NCI-H526 (cell line): ENCODE measurements at places on chromosomes 2 and 18.
A peak's percentile ranks its signal among the peaks of the same experiment; 100 is the strongest.

GRCh38 chr2:174780856-174781255, 16.6 kb upstream of the CHRNA1 start:
- DNase-seq: no peak

GRCh38 chr18:59140302-59140885, 710 bp downstream of the SEC11C start:
- no peak for DNase-seq

GRCh38 chr2:15142069-15142689, 419.0 kb downstream of the NBAS start:
- DNase-seq: peak; percentile 95

DNA sequence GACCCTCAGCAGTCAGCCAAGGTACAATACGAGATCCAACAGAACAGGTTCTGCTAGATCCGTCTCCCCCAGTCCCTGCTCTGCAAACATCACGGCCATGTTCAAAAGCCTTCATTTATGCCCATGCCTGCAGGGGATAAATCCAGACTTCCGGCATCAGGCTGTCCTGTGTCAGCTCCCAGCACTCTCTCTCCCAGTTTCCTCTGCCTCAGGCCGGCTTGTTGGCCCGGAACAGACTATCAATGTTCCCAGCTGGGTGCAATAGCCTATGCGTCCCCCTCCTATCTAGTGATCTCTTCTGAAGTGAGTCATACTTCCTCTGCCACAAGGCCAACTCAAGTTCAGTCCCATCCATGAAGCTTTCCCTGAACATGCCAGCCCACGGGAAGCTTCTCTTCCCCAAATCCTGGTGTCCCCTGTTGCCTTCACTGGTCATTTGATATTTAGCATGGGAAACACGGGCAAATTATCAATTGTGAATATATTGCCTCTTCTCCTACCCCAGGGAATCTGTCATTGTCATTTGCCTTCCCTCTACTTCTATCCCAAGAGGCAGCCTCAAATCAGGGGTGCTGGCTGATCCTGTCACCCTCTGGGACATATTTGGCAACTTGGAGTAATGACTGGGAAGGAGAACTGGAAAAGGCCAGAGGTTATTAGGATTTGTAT, 51.1 kb downstream of the CAPN13 start:
- peak; percentile 8 for DNase-seq

DNA sequence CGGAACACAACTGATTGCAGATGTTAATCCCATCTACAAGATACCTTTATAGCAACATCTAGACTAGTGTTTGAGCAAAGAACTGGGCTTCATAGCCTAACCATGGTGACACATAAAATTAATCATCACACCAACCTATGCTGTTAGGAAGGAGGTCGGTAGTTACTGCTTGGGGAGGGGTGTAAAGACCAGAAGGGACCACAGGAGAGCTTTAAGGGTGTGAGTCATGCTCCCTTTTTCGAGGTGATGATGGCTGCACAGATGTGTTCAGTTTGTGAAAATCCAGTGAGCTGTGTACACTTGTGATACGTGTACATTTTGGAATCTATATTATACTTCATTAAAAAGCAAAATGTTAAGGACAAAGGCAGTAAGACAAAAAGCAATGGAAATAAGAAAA, 4.6 kb upstream of the SEH1L start:
- no peak for DNase-seq

GRCh38 chr2:239193401-239193811, 207.4 kb downstream of the HDAC4 start:
- no peak for DNase-seq

DNA sequence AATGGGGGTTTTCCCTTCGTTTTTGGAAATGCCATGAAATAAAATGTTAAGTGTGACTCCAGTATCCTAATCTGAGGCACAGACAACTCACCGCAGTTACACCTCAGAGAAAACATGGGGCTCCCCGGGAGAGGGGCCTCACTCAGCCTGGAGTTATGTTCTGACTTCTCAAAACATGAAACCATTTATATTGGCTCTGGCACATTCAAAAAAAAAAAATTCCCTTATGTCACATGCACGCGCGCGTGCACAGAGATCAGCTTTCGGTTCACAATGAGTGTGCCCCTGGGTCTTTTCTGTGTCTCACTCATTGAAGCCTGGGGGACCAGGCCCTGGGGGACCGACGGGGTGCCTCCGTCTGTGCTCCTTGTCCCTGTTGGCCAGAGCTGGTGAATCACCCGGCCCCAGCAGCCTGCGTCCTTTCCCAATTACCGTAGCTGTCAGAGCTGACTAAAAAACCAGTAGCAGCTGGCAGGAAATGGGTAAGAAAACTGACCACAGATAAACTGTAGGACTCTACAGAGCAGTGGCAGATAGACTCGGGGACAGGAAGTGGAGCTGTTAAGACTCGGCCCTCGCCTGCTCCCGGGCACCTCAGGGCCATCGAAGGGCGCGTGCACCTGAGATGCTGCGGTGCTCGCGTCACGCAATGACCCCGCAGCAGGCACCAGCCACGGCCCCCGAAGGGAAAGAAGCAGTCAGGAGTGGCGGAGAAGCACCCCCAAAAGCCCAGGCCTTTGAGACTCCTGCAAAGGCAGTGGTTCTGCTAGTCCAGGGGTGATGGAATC, 138.3 kb upstream of the ID2 start:
- DNase-seq: no peak

GRCh38 chr2:226981791-226982326, 146.0 kb downstream of the RHBDD1 start:
- no peak for DNase-seq

DNA sequence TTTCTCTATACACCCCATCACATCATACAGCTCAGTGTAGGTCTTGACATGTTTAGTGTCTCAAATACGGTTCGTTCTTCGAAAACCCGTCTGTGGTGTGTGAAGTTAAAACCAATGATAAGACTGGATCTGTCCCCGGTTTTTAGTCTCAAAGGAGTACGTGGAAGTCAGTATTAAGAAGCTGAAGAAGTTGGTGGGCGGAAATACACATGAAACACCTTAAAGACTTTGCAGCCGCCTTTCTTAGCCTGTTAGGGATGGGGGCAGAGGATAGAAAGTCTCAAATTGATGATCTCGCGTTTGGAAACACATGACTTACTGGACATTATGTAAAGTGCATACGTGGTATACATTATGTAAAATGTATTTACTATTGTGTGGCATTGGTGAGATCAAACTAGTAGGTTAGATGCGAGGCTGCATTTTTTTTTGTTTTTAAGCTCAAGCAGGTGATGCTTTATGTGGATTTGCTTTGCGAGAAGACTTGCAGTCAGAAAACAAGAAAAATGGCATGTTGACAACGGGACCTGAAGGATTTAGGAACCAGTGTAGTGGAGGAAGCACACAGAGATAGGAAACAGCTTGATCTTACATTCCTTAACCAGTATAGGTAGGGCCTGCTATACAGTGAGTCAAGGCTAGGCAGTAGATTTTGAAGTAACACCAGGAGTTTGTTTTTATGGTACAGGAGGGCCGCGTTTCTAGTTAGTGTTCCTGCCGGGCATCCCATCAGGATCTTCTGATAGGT, 1.2 kb downstream of the CNOT11 start:
- DNase-seq: no peak

GRCh38 chr2:63435070-63435469, 153.2 kb downstream of the WDPCP start:
- DNase-seq: no peak

DNA sequence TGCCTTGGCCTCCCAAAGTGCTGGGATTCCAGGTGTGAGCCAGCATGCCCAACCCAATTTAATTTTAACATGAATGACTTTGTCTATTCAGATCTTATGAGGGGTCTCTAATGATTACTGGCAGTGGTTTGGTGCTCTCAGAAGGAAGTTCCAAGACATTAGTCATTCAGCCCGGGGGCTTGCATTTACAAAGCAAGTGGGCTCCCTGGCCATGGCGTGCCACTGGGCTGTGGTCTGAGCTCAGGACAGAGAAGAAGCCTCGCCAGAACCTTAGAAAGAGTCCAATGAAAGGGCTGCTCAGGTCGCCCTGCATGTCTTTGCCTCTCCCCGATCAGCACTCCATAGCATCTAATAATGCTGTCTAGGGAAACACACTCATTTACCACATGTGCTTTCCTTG, 182.6 kb upstream of the CHAC2 start:
- no peak for DNase-seq

- DNase-seq: no peak
These were observed 234.1 kb upstream of the ID2 start for GRCh38 chr2:8447610-8448221.

DNA sequence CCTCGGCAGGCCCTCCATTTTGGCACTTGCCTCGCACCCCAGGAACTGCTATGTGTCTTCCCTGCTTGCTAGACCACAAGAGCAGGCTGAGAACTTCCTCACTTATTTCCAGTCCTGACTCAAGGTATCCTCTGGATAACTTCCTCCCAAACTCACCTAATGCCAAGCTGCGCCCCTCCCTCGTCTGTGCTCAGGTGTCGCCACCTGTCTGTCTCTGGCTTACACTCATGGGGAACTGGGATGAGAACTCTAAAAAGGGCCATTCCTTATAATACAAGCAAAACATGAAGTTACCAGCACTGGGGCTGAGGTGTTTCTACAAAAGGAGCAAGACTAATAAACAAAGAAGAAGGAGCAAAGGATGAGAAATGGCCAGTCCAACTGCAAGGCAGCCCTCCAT, 191.5 kb upstream of the RMP24 start:
- DNase-seq: no peak

GRCh38 chr2:12416600-12416999, 300.1 kb upstream of the TRIB2 start:
- no peak for DNase-seq

DNA sequence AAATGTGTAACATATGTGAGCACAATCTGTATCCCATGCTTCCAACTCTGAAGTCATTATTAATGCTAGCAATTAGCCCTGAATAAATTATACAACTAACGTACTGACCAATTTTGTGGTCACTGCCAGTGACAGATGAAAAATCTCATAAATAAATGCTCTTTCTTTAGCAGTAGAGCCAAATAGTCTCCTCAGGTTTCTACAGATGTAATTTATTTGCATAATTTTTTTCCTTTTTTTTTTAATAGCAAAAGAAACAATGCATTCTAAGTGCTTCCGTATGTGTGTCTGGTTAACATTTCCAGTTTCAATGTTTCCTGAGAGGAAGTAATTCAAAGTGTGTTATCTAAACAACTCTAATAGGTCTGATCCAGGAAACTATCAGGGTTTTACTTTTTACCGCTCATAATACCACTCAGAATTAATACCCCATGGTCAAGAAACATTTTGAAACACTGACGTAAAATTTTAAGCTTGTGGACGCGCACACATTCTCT, 108.4 kb downstream of the MEP1B start:
- peak; percentile 28 for DNase-seq

DNA sequence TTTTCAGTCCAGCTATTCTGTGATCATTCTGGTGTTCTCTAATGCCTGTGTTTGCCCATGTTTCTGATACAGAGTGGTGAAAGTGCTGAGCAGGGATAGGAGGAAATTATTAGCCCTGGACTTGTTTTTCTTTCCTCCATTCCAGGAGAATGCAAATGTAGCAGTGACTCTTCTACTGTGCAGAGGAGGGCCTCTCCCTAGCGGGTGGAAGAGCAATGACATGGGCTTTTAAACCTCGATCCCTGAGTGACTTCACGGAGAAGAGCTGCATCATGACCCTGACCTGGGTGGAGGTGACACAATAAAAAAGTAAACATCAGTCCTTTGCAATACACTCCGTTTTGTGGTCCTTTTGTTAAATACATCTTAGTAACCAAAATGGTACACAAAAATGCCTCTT, 68.0 kb upstream of the NETO1 start:
- peak; percentile 22 for DNase-seq

DNA sequence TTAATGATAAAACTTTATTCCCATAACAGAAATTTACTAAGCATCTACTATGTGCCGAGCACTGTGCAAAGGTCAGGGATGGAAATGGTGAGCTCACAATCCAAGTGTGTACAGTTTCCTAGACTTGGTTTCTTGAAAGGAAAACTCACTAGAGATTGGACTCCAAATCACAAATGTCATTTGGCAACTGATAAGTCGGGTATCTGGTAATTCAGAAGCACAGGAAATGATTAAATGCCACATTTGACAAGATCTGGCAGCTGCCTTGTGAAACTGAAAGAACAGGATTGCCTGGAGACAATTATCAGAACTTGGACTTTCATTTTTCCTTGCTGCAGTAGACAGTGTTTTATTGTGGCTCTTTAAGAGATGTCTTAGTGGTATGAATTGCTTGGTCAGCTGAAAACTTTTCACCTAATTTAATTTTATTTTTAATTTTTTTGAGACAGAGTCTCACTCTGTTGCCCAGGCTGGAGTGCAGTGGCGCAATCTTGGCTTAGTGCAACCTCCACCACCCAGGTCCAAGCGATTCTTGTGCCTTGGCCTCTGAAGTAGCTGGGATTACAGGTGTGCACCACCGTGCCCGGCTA, 19.2 kb downstream of the ITGA6 start:
- DNase-seq: no peak

DNA sequence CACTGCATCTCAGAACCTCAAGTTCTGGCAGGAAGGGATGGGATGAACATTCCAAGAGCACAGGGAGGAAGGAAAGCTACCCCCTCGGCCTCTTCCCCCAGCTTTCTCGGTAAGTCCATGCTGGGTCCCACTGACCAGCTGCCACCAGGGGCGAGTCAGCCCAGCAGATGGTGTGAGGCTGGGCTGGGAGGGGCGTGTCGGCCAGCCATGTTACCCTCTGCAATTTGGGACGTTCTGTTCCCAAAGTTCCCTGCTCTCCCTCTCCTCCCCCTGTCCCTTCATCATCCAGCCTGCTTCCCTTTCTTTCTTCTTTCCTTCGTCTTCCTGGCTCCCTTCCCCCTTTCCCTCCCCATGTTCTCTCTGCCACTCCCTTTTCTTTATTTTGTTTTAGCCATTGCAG, 74.3 kb upstream of the TNP1 start:
- DNase-seq: no peak

DNA sequence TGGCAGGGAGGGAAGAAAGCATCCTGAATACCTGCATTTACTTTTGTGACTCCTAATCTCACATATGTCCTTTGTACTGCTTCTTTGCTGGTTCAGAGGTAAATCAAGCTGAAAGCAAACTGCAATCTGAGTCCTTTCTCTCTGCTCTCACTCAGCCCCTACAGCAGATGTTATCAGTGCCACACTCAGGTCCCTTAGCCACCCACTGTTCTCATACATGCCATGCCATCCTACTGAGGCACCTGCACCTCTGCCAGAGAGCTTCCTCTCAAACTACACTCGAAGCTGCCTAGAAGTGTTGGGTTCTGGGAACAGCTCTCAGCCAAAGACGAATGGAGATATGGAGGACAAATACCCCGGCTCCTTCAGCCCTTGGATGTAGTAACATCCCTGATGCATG, 244.5 kb downstream of the TXNL1 start:
- no peak for DNase-seq
